LNCaP clone FGC (cell line): ENCODE measurements at places on chromosomes 5 and 9.

- DNase-seq, result no peak
Observed at GRCh38 chr5:178624631-178625546, 2.0 kb downstream of the CLK4 start.

DNA sequence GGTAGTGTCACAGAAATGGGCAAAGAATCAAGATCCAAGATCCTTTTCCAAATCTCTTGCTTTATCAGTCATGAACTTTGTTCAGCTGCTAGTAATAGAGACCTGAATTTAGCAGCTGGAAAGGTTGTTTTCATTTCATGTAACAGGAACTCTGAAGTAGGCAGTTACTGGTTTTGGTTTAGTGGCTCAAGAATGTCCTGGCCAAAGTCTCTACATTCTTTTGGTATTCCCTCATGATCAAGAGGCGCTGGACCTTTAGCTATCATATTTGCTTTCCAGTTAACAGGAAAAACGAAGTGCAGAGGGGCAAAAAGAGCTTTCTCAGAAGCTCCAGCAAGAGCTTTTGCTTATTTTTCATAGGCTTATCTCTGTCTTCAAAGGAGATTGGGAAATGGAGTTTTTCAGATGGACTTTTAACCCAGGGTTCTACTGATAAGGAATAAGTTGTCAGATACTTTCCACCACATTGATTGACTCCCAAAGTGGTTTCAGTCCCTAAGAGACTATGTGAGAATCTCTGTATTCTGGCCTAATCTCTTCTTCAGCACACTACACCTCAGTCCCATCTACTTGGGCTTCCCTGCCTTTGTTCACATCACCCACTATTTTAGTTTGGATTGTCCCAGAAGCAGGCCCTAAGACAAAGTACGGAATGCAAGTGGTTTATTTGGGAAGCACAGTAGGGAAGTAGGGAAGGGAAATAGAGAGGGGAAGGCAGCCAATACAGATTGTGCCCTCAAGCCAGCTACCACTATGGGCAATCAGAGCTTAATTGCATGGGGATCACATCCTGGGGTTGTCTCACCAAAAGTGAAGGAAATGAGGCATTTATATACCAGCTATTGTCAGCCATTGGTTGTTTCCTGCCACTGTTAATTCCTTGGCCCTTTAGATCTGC is 359.3 kb downstream of the LRRC70 start:
- DNase-seq, result no peak

DNA sequence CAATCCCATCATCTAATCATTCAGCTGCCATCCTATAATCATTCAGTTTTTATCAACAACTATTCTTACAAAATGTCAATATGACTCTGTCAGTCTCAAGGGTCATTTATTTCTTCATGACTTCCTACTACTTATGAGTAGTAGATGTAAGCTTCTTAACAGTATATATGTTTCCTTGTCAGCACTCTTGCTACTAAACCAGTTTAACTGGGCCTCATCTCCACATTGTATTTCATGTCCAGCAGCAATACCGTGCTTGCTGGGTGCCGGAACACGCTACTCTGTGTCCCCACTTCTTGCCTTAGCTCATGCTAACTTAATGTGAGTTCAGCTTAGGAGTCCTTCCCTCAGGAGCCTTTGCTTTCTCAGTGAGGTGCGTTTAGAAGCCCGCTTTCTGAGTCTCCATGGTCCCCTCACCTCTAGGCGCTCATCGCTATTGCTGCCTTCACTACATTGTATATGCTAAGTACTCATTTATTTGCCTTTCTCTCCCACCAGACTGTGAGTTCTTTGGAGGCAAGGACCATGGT is 32.9 kb downstream of the ELL2 start:
- no peak for DNase-seq

GRCh38 chr5:163385271-163385670 is 52.1 kb upstream of the CCNG1 start:
- DNase-seq, result no peak
